ENCODE measurements at places on chromosomes 7 and 10. TPM values are rescaled to one million over a fixed set of nuclear protein-coding genes. Genes with fewer than 3 reads are reported as not detected.
A peak's percentile ranks its signal among the peaks of the same experiment; 100 is the strongest.

Gene TYSND1
- total RNA-seq = 6.8 TPM

Gene LRCH4
- total RNA-seq = 12.1 TPM

DNA sequence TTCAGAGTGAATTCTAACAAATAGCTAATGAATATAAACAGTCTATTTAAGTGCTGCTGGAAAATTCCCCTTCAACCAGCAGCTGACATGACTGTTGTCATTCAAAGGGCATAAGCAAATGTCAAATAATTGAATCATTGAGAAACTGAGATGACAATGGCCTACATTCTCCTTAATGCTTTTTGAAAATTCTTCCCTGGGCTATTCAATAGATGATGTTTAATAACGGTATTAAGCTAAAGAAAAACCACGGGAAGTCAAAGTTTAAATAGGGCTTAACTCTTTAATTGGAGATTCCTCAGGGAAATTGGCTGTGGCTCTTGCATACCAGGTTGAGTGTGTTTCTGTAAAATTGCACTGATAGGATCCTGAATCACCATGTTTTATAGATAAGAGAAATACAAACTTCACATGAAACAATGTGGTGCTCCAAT is 77.0 kb downstream of the ARL4A start:
- DNase-seq = no peak

DNA sequence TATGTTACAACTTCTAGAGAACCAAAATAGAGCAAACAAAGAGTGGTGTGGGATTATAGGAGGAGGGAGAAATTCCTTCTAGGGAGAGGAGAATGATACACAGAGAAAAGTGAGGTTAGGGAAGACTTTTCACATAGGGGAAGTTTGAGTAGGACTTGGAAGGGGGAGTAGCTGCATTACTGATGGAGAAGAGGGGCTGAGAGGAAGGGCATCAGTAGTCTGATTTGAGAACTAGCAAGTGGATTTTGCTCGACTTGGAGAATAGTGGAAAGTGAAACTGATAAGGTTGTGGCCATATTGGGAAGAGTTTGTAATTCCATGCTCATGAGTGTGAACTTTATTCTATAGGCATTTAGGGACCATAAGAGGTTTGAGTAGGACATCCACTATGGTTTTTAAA is 6.1 kb downstream of the NRF1 start:
- no peak for DNase-seq

DNA sequence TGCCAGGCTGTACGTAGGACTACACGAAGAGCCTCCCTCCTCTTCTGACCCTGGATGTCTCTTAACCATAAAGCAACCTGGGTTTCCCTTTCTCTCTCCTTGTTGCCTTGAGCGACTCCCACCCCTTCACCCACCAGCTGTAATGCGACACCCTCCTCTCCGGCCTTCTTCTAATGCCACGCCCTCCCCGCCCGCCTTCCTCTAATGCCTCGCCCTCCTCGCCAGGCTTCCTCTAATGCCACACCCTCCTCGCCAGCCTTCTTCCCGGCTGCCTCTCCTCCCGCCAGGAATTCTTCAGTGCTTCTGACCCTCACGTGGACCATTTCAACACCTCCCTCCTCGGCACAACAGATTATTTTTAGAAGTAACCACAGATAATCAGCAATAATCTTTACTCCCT is 348.5 kb upstream of the SHH start:
- no peak for DNase-seq

Gene ZP3
- 1.0 TPM for total RNA-seq

DNA sequence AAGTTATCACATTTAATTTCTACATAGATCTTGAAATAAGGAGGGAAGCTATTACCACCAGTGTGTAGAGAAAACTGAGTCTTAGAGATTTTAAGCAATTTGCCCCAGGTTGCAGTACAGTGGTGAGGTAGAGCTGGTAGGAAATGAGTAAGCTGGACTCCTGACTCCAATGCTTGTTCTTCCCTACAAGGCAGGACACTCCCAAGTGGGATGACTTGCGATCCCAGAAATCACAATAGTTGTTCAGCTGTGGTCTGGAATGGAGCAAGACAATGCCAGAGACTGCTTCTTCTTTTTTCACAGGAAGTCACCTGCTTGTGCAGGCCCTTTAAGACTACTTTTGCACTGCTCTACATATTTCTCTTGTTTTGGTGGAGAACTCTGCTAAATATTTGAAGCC is 327.2 kb upstream of the BMPER start:
- DNase-seq = peak; percentile 63

DNA sequence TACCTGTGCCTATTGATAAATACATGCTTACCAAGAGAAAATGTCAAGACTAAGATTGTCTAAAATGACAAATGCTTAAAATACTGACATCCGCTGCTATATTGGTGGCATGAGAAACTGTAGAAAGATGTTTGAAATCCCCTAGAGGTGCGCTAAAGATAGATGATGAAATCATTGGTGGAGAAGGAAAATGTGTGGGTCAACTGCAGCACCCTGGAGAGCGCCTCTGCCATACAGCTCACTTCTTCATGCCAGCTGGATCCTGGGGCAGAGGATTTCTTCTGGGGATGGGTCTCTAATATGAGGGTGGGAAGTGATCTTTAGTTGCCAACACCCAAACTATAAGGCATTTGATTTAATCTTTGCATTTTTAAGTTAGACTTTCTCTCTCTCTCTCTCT is 680.4 kb upstream of the POM121L12 start:
- DNase-seq = no peak

Gene FBXL13
- 0.85 TPM for total RNA-seq

Gene LUC7L2
- 53.2 TPM for total RNA-seq

GRCh38 chr7:44665531-44666213 is 59.2 kb downstream of the OGDH start:
- no peak for DNase-seq

Gene EBLN1
- not detected for total RNA-seq

DNA sequence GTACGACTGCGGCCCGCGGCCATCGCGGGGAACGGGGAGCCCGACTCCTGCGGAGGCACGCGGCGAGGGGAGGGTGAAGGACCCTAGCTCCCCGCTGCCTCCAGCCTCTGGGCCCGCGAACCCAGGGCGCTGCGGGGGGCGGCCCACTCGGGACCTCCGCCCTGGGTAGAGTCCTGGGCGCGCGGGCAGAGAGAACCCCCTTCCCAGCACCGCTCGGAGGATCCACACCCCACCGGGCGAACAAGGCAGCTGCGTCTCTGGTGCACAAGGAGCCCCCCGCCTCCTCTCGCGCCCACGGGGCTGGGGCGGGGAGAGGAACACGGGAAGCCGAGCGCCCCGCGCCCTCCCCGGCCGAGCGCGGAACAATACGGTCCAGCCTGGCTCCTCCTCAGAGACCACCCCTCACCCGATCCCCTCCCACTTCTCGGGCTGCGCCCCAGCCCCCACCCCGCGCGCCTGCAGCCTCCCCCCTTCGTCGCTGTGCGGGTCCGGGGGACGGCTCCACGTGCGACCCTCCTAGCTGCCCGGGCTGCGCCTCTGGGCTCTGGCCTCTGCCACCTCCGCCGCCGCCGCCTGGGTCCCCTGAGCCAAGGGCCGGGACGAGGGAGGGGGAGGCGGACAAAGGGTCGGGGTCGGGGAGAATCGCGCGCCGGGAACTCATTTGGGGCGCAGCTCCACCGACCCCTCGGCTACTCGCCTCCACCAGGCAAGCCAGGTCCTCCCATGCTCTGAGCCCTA is at the start of gene WDR86:
WDR86 (minus strand) TSS at position 372 of the 738 bp plus-strand sequence. CDS start 449 bp downstream, outside the sequence.
- no peak for DNase-seq

GRCh38 chr10:17349717-17350116 is 104.7 kb downstream of the ST8SIA6 start:
- DNase-seq = no peak

Gene CALY
- total RNA-seq = not detected

Gene ITGA8
- 0.23 TPM for total RNA-seq

DNA sequence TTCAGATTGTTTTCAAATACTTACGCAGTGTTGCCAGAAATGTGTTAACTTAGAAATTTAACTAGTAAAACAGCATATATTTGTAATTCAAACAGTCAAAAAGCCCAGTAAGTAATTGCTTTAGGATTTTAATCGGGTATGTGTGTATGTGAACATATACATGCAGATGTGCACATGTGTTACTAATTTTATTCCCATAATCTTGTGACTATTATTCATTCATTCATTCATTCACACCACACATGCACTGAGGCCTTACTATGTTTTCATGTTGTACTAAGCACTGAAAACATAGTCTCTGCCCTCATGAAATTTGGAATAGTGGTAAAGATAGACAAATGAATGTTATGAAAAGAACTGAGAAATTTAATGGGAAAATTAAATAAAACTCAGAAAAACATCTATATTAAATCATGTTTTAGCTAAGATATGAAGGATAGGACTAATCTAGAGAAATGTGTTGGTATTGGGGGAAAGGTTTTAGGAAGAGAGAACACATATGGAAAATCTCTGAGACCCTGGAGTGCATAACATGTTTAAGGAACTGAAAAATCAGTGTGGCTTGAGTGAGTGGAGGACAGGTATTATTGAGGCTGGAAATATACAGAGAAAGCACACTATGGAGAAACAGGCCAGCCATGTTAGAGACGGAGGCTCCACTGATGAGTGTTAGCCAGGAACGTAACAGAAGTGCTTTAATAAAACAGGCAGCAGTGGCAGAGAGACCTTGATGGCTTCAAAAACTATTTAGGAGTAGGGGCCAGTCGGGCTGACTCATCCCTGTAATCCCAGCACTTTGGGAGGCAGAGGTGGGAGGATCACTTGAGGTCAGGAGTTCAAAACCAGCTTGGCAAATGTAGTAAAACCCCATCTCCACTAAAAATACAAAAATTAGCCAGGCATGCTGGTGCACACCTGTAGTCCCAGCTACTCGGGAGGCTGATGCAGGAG is 80.3 kb downstream of the HDAC9 start:
- DNase-seq = no peak

- no peak for DNase-seq
Measured at GRCh38 chr7:101180130-101180755, at the start of gene NAT16. TSS of gene NAT16 (minus strand) at chr7:101180293. CDS start at chr7:101174807, 5,486 bp downstream.

Gene CPED1
- 2.3 TPM for total RNA-seq

GRCh38 chr7:152847386-152847908 is 87.9 kb downstream of the ACTR3B start:
- no peak for DNase-seq

Gene SYCE1
- not detected for total RNA-seq

DNA sequence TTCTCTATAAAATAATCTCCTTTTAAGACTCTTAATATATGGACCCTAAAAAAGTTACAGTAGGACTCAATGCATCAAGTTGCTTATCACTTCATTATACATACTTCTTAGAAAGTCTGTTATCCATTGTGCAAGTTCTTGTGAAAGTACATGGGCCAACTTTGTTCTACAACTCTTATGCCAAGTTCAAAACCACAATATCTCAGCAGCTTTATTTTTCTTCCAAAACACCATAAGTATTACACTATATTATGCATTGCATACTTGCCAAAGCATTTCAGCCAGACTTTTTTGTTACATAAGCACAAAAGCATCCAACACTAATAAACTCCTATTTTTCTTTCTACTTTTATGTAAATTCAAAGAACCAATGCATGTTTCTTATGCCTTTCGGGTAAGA is 94.4 kb downstream of the AHR start:
- DNase-seq = no peak

Gene PCDH15
- not detected for total RNA-seq

Gene CDHR3
- total RNA-seq = 0.51 TPM

Gene CYP26A1
- 2.2 TPM for total RNA-seq

DNA sequence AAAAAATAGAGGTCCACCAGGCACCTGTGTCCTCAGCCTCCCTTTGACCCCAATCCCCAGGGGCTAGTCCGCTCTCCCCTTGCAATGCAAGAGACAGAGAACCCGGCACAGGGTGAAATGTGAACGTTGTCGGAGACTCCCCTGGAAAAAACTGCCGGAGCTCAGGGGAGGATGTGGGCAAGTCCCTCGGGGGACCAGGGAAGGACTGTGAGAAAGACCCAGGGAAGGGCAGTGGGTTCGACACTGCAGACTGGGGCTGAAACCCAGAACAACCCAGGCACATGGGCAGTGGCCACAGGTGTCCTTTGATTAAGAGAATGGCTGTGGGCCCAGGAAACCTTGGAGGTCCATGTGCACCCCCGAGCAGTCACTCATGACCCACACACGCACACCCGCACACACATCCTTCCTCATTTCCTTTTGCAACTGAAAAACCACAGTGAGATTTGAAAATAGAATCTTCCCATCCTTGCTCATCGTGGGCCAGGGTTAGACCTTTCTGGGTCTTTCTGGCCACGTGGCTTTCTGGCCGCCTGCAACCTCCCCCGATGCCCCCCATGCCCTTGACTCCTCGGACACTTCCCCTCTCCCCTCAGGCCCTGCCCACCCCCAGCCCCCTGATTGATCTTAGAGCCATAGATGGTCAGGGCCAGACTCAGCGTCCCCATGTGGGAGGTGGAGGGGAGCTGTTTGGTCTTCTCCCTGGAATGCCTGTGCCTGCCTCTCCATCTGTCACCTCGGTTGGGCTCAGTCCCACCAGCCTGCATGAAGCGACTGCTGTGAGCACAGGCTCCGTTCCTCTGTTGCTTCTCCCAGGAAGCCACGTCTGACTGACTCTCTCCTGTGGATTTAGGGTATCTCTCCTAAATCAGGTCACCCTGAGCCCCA is 7.9 kb downstream of the LAT2 start:
- no peak for DNase-seq

GRCh38 chr10:53314876-53315275 is 542.3 kb upstream of the MBL2 start:
- DNase-seq = no peak

- no peak for DNase-seq
Measured at GRCh38 chr7:154861589-154861988, 141.3 kb downstream of the PAXIP1 start.

DNA sequence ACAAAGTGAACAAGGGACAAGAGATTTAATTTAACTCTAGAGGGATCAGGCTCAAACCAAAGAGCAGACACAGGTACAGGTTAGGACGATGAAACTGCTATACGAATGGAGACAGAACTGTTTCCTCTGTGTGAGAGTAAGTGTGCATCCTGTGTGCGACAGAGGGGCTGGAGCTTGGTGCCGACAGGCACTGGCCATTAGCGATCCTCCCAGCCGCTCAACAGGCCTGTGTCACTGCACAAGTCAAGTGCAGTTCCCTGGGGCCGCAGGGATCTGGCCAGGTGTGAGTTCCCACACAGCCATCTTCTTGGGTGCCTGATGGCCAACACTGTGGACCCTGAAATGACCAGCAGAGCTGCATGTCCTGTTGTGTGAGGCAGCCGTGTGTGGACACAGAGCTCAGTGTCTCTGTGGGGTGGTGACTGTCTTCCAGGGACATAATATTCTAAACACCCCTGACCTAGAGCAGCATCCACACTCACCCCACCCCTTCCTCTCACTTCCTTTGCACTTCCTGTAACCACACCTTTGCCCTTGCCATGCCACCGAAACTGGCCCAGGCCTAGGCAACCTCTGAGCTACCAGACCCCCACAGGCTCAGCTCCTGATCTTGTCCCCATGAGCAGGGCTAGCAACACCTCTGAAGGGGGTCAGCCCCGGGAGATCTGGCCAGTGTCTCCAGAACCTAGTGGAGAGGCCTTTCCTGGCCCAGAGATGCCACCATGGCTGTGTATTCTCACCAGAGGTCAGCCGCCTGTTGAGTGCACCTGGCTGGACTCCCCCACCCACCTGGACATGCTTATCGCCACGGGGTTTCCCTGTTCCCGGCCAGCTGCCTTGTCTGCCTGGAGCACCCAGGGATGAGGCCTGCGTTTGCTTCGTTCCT is 11.7 kb upstream of the TBRG4 start:
- no peak for DNase-seq

Gene SORBS1
- 3.6 TPM for total RNA-seq

GRCh38 chr10:29712108-29712507 is 77.3 kb upstream of the SVIL start:
- DNase-seq = no peak

All from dermis blood vessel endothelial cell (primary cell).